ENCODE measurements at places on chromosomes 5 and 9.

GRCh38 chr9:91334053-91334452 lies 27.7 kb downstream of the AUH start:
- DNase-seq, result no peak

DNA sequence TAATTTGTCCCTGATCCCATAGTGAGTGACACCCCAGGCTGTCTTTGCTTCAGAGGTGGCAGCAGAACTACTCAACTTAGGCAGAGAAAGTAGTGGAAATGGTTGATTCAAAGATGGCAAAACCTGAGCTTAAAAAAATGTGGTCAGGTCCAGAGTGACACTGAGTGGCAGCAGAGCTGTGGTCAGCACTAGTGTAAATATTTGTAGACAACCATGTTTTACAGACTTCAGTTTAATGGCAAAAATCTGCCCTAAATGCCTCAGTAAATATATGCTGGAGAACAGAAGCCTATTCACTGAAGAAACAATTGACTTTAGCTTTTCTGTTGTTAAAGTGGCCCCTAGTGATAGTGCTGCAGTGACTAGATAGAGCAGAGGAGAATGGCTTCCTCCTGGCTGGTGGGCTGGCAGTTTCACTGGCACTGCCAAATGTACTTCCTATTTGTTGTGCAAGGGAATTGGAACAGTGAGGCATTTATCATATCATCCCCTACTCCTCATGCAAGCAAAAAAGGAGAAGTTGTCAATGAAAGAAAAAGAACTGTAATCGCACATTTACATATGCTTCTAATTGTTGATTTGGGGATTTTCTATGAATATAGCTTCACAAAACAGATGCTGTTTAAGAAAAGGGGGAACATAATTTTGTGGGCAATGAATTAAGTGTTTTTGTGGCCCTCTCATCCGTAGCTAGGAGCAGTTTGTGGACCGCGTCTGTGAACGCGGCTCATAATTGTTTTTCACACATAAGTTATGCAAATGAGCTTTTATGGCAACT lies 12.0 kb downstream of the PBX3 start:
- peak; percentile 50 for DNase-seq

DNA sequence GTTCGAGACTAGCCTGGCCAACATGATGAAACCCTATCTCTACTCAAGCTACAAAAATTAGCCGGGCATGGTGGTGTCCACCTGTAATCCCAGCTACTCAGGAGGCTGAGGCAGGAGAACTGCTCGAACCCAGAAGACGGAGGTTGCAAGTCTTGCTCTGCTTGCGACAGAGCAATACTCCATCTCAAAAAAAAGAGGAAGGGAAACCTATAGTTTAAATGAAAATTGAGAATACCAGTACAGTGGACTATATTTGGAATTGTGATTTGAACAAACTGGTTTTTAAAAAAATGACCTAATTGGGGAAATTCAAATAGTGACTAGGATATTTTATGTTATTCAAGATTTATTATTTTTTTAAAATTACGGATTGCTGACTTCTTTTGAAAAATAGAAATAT lies 33.2 kb downstream of the DIAPH1 start:
- DNase-seq, result no peak

- no peak for DNase-seq
These were observed 202.4 kb downstream of the SLIT3 start for GRCh38 chr5:169098331-169099121.

DNA sequence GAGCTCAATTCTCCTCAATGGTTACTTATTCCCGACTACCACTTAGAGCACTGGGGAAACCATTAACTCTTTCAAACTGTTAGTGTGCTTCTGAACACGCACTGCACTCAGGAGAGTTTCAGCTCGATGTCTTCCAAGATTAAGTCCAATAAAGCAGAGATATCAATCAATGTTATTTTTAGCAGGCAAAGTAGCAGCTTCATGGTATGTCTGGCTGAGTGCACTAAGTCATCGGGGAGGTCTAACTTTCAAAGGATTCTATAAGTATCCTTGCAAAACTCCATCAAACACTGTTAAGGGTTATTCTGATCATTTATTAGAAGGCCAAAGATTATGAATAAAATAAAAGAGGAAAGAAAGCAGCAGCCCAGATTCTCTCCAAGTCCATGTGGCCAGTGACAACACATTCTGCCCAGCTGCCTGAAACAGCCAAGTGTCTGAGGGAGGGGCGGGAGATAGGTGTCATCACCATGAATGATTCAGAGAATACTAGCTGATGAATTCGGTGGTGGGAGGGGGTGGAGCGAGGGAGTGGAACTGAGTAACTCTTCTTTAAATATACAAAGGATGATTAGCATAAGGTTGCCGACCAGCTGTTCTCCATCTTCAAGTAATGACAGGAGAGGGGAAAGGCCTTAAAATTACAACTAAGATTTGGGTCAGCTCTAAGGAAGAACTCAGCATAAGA lies 21.3 kb downstream of the NREP start:
- DNase-seq, result peak; percentile 81

GRCh38 chr5:83244516-83244915 lies 167.2 kb downstream of the XRCC4 start:
- DNase-seq, result no peak

GRCh38 chr5:73912821-73913271 lies 286.9 kb downstream of the ARHGEF28 start:
- no peak for DNase-seq

DNA sequence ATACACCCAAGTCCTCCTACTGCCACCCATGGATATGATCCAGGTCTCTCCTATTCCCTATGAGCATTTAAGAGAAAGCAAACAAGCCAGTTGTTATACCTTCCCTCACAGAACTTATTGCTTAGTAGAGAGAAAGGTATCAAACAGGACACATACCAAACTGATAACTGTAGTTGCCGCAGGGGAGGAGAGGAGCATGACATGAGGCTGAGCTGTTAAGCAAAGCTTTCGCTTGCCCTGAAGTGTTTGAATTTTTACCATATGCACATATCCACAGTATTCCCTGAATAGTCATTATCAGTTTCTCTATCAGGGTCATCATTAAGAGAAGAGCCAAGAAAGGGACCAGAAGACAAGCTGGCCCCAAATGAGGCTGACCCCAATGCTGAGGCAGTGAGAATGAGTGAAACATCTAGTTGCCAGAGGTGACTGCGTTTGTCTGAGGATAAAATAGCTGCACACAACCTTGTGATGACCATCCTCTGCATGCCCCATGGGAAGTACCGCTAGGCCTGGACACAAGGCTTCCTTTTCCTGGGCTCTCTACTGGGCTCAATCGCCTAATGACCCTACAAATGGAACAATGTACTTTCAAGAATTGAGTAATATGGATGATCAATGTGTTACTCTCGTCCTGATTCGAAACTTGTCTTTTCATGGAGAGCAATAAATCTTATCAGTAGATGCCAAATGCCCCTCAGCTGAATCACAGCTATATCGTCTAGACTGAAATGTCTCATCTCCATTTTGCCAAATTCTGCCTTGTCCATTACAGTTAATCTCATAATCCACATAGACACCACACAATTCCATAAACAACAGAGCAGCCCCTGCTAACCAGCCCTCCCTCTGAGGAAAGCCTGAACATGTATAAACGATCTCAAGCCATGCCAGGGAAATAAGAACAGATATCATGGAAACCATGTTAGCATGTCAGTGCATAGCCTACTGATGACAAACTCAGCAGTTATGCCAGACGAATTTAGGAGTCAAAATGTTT lies 4.3 kb upstream of the IFNK start:
- DNase-seq, result no peak

DNA sequence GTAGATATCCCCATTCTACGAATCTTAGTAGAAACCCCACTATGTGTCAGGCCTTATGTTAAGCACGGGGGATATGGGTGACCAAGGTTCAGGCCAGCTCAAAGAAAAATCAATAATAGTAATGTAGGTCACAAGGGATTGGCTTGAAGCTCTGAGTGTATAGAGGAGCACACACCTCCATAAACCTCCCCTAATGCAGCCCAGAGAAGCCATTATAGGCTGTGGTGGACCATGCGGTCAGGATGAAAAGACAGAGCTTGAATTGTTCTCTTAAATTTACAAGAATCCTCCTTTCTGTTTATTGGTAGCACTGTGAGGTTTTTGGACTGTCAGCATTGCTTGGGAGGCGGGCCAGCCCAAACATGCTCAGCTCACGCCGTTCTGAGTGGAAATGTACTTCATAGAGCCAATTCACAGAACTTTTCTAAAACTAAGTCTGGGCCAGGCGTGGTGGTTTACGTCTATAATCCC lies 9.1 kb downstream of the PDE6A start:
- DNase-seq, result no peak

DNA sequence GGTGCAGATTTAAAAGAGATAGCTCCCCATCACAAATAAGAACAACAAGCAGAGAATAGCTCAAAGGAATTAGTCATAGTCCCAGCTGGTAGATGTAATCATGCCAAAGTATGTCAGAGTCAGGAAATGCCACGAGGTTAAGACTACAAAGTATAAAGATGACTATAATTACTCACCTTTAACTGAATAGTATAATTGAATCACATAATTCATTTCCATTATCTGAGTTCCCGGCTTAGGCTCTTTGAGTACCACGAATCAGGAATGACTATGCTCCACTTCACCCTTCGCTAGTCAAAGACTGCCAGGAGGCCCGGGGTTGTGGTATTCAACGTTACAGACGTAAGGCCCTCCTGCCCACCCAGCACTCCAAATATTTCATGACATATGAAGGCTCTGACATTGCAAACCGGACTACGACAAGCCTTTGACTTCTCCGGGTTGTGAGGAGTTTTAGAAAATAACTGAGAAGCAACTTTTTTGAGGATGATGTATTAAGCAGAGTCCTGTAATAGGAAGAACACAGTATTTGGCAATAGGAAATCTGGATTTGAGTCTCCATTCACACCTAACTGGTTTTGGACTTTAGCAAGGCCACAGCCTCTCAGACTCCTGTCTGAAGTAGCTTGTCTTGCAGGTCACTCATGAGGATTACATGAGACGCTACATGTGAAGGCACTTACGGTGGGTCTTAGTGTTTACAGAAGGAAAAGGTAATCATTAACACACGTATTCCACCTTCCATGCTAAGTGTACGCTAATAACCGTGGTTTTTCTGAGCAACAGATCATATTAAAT lies 64.6 kb downstream of the ENC1 start:
- DNase-seq, result no peak

GRCh38 chr5:58751222-58751837 lies 168.5 kb downstream of the RAB3C start:
- DNase-seq, result peak; percentile 12

DNA sequence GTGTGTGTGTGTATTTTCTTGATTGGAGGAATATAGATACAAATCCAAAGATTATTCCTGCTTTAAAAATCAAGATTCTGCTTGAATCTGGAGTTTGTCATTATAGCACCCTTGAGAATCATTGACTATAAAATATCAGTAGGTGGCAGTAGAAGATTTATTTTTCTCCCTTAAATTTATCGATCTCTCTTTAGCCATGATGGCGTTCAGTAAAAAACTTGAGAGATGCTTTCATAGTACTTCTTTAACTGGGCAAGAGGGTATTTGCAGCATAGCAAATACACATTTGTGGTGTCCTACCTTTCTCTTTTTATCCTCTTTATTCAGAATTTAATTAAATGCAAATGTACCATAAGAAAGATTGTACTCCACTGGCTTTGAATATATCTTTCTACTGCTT lies 307.7 kb downstream of the ADGRV1 start:
- no peak for DNase-seq

DNA sequence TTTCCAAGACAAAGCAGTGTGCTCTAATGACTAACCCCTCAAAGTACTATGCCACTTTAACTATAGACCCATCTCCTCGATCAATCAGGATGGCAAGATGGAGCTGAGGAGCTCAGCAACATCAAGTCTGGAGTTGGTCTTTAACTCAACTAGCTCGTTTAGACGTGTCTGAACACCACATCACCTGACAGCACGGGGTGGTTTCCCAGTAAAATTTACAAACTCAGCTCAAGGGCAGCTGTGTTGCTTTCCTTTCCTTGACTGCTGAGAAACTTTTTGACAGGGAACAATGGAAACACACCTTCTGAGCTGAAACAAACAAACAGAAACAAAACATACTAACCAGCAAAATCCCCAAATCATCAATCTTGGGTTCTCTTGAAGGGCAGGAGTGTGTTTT lies 202.5 kb downstream of the NTRK2 start:
- no peak for DNase-seq

DNA sequence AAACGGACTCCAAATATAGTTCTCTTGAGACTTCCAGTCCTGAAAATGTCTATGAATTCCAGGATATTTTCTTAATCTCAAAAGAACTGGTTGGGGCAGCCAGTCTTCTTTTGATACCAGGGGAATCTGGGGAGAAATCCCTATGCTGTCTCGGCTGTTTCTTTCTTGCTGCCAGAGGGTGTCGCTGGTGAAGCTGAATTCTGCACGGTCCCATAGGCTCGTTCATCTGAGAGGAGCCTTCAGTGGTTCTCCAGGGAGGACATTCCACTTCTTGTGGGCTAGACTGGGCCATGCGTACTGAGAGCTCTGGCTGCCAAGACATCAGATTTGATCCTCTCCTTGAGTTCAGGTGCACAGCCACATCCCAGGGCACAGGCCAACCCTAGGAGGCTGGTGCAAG lies 155.0 kb upstream of the CLINT1 start:
- DNase-seq, result peak; percentile 67

DNA sequence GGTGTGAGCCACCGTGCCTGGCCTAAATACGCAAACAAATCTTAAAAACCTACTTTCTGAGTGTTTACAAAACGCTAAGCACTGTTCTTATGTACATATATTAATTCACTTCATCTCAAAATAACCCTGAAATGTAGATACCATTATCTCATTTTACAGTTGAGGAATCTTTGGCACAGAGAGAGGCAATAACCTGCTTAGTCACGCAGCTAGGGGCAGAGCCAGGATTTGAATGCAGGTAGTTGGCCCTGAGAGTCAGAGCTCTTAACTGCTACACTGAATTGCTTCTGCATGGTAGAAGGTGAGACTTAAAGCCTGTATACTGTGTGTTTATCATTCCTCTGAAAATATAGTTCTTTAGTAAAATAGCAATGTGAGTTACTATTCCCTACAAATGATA lies 21.9 kb downstream of the ARHGEF37 start:
- DNase-seq, result no peak

GRCh38 chr9:94872083-94872833 lies 145.8 kb downstream of the AOPEP start:
- no peak for DNase-seq

DNA sequence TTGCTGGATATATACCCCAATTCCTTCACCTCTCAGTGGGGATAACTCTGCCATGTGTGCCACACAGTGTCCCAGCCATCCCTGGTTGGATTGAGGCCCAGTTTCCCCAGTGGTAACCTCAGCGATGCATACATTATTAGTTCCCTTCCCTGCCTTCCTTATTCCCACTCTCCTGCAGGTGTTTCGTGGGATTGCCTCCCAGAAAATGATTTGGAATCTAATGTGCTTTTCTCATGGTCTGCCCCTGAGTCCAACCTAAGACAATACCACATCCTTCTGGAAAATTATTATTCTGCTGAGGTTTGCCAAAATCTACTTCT lies 8.4 kb upstream of the SPINK4 start:
- DNase-seq, result no peak

- no peak for DNase-seq
These were observed 146.3 kb downstream of the RORB start for GRCh38 chr9:74643303-74643923.

- no peak for DNase-seq
These were observed 62.9 kb upstream of the IZUMO3 start for GRCh38 chr9:24608599-24608998.

- peak; percentile 51 for DNase-seq
These were observed 18.0 kb downstream of the POLR1E start for GRCh38 chr9:37503736-37504135.

GRCh38 chr9:99811172-99811571 lies 10.5 kb upstream of the NR4A3 start:
- DNase-seq, result no peak
